ENCODE measurements at places on chromosomes 7 and 10.

DNA sequence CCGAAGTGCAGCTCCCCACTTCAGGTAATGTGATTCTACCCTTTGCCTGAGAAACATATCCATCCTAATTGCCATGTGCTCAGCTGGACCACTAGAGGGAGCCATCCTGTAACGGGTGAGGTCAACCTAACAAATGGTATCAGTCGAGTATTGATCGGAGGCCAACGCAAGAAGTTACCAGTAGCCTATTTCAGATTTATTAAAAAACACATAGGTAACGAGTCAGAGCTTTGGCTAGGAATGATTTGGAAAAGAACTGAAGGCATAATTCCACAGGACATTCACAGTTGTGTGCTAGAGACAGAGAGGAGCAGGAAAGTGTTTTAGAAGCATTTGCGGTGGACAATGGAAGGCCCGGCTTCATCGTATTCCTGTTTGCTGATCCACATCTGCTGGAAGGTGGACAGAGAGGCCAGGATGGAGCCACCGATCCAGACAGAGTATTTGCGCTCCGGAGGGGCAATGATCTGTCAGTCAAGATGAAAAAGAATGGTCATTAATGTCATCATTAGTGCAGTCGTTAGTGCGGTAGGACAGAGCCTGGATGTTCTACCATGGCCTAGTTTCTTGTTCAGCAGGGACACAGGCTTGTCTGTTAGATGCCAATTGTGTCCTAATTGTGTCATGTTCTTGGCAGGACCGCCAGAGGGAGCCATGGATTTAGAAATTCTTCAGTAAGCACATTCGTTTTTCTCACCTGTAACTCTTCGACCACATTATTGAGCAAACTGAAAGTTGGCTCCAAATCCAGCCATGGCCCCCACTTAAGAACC is 17.5 kb downstream of the ACTA2 start:
- no peak overlapping the region for H3K27ac ChIP-seq
- H3K27me3 ChIP-seq, result no peaks in the 10 kb centered on the region
- peaks cover 29% of the 10 kb centered on the region for H3K36me3 ChIP-seq
- DNase-seq, result peak; percentile 44
- H3K4me3 ChIP-seq, result no peak overlapping the region

GRCh38 chr7:146119002-146119401 is 2.4 kb downstream of the CNTNAP2 start:
- peaks cover 34% of the 10 kb centered on the region for H3K27me3 ChIP-seq
- DNase-seq, result no peak
- H3K4me3 ChIP-seq, result no peak overlapping the region
- H3K27ac ChIP-seq, result no peak overlapping the region
- H3K4me1 ChIP-seq, result peaks cover 13% of the 10 kb centered on the region
- no peaks in the 10 kb centered on the region for H3K36me3 ChIP-seq

GRCh38 chr10:47067949-47068940 is 157.0 kb downstream of the PTPN20 start:
- no peaks in the 10 kb centered on the region for H3K36me3 ChIP-seq
- H3K4me3 ChIP-seq, result no peak overlapping the region
- H3K27ac ChIP-seq, result no peak overlapping the region
- no peak for DNase-seq
- H3K4me1 ChIP-seq, result no peaks in the 10 kb centered on the region
- H3K27me3 ChIP-seq, result no peaks in the 10 kb centered on the region

GRCh38 chr10:111338035-111338434 is 261.2 kb downstream of the ADRA2A start:
- no peak overlapping the region for H3K4me3 ChIP-seq
- H3K27ac ChIP-seq, result no peak overlapping the region
- H3K36me3 ChIP-seq, result no peaks in the 10 kb centered on the region
- H3K27me3 ChIP-seq, result peaks cover 6% of the 10 kb centered on the region
- H3K4me1 ChIP-seq, result no peaks in the 10 kb centered on the region
- no peak for DNase-seq

DNA sequence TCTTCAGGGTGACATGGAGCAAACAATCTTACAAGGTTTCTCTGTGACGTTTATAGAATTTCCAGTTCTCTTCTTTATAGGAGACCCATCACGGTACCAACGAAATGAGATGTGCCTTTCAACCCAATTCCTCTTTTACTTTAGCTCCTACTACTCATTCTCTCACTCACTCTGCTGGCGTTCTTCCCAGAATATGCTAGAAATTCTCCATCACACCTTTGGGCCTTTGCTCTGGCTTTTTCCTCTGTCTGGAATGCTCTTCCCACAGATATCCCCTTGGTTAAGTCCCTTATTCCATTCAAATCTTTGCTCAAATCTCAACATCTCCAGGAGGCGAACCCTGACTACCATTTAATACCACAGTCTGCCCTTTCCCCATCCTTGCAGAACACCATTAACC is 39.0 kb downstream of the SEMA3C start:
- no peaks in the 10 kb centered on the region for H3K36me3 ChIP-seq
- H3K4me3 ChIP-seq, result no peak overlapping the region
- no peak overlapping the region for H3K27ac ChIP-seq

DNA sequence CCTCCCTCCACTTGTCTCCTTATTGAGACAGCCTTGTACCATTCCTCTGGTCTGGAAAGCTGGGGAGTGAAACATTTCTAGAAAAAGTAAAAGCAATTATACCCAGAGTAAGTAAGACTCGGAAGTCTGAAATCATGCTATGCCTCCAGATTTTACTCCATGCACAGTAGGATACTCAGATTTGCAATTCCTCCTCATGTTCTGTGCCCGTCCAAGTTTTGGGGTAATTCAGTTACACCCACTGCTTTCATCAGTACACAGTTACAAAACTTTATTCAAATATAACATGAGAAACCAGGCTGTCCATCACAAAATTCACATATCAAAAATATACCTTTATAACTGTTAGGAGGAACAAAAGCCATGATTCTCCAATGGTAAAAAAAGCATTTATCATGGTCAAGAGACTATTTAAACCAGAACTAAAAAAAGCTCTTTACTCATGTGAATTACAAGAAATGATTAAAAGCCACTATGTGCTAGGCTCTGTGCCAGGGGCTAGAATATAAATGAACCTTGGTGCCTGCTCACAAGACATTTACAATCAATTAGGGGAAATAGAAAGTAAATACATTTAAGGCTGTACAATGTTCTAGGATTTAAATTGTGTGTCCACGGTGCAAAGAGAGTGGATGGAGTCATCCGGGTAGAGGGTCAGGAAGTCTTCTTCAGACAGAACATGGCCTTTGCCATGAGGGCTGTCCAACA is 320.2 kb downstream of the ELMO1 start:
- no peak for DNase-seq
- no peak overlapping the region for H3K4me3 ChIP-seq
- H3K27ac ChIP-seq, result no peak overlapping the region
- no peaks in the 10 kb centered on the region for H3K27me3 ChIP-seq

DNA sequence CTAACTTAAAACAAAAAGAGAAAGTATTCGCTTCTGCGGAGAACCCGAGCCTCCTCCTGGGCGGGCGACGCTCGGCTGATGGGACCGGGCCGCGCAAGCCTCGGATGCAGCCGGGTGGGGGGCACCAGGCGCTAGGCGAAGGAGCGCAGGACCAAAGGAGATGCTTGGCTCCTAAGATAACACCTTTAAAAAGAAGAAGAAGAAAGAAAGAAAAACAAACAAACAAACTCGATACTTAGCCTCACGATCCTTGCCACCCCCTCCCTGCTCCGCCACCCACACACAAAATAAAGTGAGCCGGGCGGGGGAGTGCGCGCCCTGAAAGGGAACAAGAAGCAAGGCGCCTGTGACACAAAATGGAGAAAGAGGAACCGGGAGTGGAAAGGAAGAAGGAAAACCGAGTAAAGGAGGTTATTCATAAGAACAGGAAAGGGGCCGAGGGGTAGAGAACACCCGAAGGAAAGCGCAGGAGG is 34.0 kb upstream of the EBLN1 start:
- H3K27ac ChIP-seq, result peak overlapping the region; percentile 97
- peaks cover 27% of the 10 kb centered on the region for H3K4me1 ChIP-seq
- DNase-seq, result peak; percentile 75
- H3K4me3 ChIP-seq, result peak overlapping the region; percentile 89

DNA sequence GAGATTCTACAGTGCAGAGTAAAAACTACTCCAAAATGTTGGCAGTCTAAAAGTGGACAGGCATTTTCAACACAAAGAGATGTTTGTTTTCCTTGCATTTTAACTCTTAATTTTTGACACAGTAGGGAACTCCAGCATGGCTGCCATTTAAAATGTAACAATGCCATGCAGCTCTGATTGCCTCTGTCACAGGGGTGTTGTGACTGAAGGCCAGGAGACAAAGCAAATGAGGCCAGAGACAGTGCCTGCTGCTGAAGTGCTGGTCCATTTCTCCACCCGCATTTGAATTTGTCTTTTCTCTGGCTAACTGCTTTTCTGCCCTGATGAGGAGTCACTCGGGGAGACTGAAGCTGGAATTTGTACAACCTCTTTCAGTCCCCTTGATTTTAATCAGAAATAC is 710.6 kb upstream of the GALNT17 start:
- peaks cover 11% of the 10 kb centered on the region for H3K4me1 ChIP-seq
- H3K27me3 ChIP-seq, result no peaks in the 10 kb centered on the region
- DNase-seq, result no peak
- no peak overlapping the region for H3K4me3 ChIP-seq

DNA sequence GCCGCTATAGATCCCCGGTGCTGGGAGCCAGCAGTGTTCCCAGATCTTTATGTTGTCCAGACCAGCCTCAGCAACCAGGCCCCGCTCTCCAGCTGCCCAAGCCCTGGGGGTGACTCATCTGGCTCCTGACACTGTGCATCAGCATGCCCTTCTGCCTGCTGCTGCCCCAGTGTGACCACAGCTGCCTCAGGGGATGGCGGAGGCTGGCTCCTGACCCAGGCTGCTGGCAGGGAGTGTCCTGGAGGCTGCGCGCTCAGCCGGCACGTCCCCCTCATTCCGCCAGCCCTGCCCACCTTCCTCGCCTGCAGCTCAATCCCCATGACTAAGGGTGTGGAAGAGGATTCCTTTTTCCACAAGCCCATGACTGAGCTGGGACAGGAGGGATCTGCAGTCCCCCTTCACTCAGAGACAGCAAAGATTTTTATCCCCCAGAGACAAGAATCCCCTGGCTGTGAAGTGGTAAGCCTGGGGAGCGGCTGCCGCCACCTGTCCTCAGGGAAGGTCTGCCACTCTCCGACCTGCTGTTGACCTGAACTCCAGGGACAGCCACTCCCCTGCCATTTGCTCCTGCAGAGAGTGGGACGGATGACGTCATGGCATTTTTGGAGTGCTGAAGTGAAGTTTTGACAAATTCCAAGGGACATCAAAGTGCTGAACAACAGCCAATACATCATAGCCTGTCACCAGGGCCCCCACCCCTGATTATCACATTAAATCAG is 182.8 kb upstream of the BMPER start:
- no peak overlapping the region for H3K27ac ChIP-seq
- H3K4me3 ChIP-seq, result no peak overlapping the region
- peaks cover under 1% of the 10 kb centered on the region for H3K27me3 ChIP-seq
- no peak for DNase-seq
- H3K36me3 ChIP-seq, result peaks cover 3% of the 10 kb centered on the region

GRCh38 chr10:113709221-113709838 is 29.6 kb downstream of the CASP7 start:
- no peaks in the 10 kb centered on the region for H3K27me3 ChIP-seq
- H3K27ac ChIP-seq, result peak overlapping the region; percentile 20
- no peak overlapping the region for H3K4me3 ChIP-seq
- H3K4me1 ChIP-seq, result peaks cover 15% of the 10 kb centered on the region
- DNase-seq, result no peak

GRCh38 chr10:34091635-34092195 is 723.4 kb downstream of the PARD3 start:
- H3K4me1 ChIP-seq, result no peaks in the 10 kb centered on the region
- H3K36me3 ChIP-seq, result no peaks in the 10 kb centered on the region
- no peaks in the 10 kb centered on the region for H3K27me3 ChIP-seq
- no peak overlapping the region for H3K27ac ChIP-seq
- H3K4me3 ChIP-seq, result no peak overlapping the region

Measured in stimulated activated naive B cell treated with anti-CD40 and anti-IgM and Interleukin-4, amounts not matched to agents 10 μg/mL and 1 μg/mL and 100 μg/mL, for 72 hours (primary cell).